ENCODE measurements at places on chromosomes 4 and X.

DNA sequence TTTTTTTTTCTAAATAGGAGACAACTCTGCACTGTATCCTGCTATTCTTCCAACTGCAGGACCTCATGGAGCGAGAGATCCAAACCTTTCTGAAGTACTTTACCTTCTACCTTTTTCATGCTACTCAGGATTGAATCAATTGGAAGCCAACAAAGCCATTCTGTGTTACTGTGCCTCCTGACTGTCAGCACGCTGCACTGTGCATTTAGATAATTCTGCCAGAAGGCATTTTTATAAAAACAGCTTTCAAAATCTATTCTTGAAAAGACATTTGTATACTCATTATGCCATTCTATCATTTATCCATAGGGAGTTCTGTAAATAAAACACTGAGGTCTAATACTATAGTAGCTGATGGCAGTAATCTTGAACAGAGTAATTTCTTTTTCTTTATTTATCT lies 142.8 kb downstream of the SLIT2 start:
- no peak for DNase-seq

DNA sequence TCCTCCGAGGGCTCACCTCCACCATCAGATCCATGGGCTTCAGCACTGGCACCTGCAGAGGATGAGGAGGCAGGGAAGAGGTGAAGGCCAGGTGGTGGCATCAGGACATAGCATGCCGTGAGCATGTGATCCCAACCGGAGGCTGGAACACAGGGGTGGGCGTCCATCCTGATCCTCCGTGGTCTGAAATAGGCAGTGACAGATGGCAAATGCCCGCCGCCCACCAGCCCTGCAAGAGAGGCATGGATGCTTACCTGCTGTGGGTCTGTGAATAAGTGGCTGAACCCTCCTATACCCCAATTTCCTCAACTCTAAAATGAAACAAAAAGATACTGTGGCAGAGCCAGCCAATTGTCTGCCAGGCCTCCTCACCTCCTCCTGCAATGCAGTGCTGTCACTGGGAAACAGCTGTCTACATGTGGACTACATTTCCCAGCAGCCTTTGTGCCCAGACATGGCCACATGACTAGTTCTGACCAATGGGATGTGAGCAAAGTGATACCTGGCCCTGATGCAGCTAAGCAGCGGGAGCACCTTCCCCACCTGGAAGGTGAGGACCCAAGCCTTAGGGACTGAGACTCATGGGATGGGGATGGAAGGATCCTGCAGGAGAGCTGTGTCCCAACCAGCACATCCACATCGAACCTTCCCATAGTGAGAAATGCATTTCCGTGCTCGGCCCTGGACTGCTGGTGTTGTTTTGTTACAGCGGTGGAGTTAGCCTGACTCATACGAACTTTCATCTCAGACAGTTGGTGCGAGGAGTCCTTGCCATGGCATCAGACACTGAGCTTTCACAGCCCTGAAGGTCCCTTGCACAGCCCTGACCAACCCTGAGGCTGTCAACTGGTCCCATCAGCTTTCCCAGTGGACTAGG lies 99.5 kb downstream of the PPP2R2C start:
- peak; percentile 9 for DNase-seq

GRCh38 chr4:74449571-74450297 lies 4.8 kb downstream of the AREG start:
- no peak for DNase-seq

GRCh38 chr4:79865201-79865597 lies 207.8 kb downstream of the ANTXR2 start:
- DNase-seq, result no peak

DNA sequence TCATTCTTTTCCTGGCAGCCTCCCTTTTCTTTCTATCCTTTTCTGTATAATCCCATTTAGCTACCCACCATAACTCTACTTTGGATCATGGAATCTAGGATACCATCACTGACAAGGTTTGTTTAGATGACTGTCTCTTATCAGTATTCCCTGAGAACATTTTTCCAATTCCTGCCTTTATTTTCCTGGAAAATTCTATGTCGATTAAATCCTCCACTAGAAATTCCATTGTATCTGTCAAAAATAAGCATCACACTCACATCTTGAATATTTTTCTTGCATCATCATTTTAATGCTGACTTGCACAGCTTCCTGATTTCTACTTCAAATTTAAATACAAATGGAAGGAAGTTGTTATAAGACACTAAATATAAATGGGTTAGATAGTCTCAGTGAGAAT lies 20.2 kb downstream of the TRIM2 start:
- DNase-seq, result no peak

GRCh38 chr4:81564025-81564424 lies 92.3 kb upstream of the RASGEF1B start:
- no peak for DNase-seq

DNA sequence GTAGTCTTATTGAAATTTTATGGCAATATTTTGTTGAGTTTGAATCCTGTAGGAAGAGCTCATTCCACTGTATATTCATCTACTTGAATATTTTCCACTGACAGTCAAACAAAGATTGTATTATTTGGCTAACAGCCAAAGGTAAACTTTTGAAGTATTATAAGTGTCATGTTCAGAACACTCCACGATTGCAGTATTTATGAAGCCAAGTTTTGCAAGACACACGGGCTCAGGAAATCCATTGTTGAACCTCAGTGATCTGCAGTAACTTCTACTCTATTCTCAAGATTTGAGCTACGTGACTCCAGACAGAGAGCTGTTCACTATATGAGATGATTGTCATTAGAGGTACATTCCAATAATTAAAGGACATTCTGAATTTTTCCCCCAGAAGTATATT lies 302.7 kb upstream of the ADGRL3 start:
- DNase-seq, result no peak

- DNase-seq, result peak; percentile 1
Observed at GRCh38 chrX:102129473-102129872, 4.0 kb downstream of the TCEAL2 start.

- no peak for DNase-seq
Observed at GRCh38 chr4:96136056-96136455, 296.2 kb downstream of the PDHA2 start.

- no peak for DNase-seq
Observed at GRCh38 chr4:23135792-23136645, 443.3 kb downstream of the GBA3 start.

DNA sequence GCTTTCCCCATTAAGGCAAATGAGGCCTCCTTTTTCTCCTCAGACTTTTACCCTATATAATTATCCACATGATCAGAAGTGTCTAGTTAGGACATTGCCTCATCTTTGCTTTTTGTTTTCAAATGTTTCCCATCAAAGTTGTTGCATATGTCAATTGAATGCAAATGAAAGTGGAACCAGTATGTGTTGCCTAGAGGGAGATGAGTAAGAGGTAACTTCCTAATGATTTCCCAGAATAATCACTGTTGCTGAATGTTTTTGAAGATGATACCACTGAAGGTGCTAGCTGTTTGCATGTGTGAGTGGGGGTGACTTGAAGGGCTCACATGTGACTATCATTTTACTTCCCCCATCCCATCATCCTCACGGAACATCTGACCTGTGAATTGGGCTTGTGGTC lies 33.9 kb downstream of the PAK3 start:
- DNase-seq, result no peak

DNA sequence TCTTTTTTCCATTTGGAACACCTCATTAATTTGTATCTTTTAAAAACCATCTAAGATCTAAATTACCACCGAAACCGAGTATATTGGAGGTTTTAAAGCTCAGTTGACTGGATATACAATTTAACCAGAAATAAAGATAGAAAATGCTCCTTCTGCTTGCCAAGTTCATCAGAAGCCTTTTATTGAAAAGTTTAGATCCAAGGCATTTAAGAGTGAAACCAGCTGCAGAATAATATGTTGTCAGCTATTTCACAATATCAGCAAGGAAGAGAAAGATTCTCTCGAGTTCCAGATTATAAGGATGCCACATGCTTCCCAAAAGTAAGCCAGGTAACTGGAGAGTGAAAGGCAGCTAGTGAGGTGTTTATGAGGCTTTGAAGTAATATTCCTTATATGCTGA lies 217.4 kb downstream of the DCTD start:
- DNase-seq, result no peak

DNA sequence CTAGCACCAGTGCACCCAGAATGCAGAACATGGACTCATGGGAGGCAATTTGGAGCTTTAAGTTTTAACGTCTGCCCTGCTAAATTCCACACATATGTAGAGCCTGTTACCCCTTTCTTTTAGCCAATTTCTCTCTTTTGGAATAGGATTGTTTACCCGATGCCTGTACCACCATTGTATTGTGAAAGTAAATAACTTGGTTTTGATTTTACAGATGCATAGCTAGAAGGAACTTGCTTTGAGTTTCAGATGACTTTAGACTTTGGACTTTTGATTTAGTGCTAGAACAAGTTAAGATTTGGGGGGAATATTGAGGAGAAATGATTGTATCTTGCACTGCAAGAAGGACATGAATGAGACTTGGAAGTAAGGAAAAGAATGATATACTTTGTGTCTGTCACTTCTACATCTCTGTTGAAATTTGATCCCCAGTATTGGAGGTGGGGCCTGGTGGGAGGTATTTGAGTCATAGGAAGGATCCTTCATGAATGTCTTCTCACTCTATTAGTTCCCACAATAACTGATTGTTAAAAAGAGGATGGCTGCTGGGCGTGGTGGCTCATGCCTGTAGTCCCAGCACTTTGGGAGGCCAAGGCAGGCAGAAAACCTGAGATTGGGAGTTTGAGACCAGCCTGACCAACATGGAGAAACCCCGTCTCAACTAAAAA lies 794.8 kb upstream of the LCORL start:
- DNase-seq, result no peak

- no peak for DNase-seq
Observed at GRCh38 chrX:120570011-120570600, 9.3 kb upstream of the CUL4B start.

- no peak for DNase-seq
Observed at GRCh38 chrX:153794897-153795816, 689 bp downstream of the SSR4 start.

GRCh38 chr4:152309418-152309817 lies 226.5 kb downstream of the FBXW7 start:
- no peak for DNase-seq

DNA sequence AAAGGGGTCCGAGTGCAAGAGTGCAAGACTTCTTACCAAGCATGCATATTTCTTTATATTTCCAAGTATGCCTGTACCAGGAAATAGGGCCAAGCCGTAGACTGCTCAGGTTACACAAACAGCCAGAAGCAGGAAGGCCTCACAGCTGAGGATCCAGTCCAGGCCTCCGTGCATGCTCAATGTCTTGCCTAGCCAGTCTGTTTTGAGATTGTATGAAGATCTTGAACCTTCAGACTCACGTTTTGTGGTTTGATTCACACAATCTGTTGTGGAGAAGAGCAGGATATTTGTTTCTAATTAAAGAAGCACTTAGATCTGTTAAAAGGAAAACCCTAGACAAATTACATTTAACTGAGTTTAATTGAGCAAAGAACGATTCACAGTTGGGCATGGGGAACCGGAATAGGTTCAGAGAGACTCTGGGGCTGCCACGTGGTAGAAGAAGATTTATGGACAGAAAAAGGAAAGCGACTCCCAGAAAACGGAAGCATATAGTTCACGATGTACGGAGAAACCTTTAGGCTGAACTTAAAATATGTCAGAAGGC lies 1.2 kb downstream of the MGST2 start:
- no peak for DNase-seq

DNA sequence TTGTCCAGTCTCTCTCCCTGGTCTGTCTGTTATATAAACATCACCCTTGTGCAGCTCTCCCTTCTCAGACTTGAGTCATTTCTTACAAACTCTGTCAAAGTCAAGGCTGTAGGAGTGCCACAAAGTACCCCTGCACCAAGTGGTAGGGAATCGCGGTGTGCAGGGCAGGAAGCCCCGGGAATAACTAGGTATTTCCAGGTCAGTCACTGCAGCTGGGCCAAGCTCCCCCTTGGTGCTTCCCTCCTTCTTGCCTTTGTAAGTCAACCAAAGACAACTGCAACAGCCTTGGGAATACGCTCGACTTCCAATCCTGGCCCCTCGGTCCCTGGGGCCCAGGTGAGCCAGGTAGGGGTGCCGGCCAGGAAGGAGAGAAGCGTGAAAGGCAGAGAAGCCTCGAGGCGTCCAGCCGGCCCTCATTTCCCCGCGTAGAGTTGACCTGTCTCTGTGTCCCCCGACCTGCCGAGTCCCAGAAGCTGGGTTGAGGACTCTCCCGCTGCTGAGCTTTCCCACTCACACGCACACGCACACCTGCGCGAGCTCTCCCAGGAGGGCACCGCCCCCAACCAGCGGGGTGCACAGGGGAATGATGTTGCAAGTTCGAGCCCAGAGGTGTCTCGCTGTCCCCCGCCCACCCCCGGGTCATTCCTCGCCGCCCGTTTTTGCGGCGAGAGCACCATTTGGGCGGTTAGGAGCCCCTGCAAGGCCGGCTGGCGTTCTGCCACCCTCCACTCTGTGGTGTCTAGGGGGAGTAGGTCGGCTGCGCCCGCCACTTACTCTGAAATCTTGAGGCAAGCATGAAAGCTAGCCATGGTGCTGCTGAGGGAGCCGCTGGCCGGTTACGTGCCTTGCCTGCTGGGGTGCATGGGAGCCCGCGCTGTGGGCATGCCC lies 22.8 kb upstream of the KIAA1210 start:
- no peak for DNase-seq

- no peak for DNase-seq
Observed at GRCh38 chrX:153244767-153245166, 65.7 kb downstream of the MAGEA1 start.

GRCh38 chr4:2814627-2815270 lies 21.9 kb downstream of the SH3BP2 start:
- no peak for DNase-seq

- no peak for DNase-seq
Observed at GRCh38 chr4:17362430-17362829, 149.5 kb downstream of the QDPR start.

- DNase-seq, result no peak
Observed at GRCh38 chrX:123190096-123190495, 6.0 kb downstream of the GRIA3 start.

- DNase-seq, result no peak
Observed at GRCh38 chr4:94357624-94358023, 15.0 kb upstream of the HPGDS start.

DNA sequence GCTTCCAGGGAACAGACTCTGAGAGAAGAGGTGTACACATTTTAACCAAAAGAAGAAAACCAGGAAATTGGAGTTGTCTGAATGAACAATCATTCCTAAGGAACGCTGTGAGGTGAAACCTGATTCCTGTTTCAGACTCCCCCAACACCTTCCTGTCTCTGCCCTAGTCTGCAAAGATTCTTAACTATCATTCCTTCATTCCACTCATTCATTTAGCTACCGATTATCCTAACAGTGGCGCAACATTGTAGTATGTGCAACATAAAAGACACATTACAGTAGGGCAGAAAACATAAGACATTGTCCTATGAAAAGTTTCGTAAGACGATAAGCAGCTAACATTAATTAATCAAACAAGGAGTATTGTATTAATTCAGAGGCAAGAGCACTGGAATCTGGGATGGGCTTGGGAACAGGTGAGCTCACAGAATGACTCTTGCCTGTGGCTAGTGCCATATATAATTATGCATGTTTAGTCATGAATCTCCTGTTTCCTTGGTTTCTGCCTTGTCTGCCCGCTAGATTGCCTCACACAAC lies 23.8 kb upstream of the ADH7 start:
- no peak for DNase-seq

- no peak for DNase-seq
Observed at GRCh38 chr4:145909773-145910172, 28.9 kb downstream of the ZNF827 start.
